ENCODE measurements at places on chromosomes 7 and 10.

GRCh38 chr7:68073701-68074100, 1077.1 kb downstream of the TYW1 start:
- DNase-seq, result no peak

GRCh38 chr7:117047496-117047895, 94.2 kb downstream of the ST7 start:
- no peak for DNase-seq

DNA sequence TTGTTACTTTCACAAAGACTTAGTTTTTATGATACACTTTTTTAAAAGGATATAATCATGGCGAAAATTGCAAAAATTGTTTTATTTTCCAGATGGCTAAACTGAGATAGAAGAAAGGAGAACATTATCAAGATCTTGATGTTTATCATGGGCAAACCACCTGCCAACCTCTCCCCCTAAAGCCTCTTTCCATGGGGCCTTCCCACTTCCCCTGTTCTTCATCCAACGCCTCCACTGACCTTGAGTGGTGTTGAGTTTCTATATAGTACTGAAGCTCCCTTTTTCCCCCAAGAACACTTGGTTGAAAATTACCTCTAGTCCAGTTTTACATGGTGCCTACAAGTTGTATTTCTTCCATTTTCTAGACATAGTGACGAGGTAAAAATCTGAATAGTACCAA, 5.0 kb downstream of the CREB3L2 start:
- no peak for DNase-seq

DNA sequence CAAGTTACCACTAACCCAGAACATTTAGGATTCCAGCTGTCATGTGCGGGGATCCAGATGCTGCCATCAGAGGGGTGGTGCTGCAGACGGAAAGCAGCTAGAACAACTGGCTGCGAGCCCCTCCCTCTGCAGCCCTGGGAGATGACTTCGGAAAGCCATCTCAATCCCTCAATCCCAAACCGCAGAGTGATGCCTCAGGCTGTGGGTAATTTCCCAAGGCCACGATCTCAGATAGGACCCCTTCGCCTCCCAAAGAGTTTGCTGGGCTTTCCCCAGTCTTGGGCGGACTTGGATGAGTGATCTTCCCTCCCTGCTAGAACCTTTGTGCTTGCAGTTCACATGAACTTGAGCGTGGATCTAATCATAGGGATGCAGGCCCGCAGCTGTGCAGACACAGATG, 71.3 kb upstream of the EN2 start:
- DNase-seq, result no peak

DNA sequence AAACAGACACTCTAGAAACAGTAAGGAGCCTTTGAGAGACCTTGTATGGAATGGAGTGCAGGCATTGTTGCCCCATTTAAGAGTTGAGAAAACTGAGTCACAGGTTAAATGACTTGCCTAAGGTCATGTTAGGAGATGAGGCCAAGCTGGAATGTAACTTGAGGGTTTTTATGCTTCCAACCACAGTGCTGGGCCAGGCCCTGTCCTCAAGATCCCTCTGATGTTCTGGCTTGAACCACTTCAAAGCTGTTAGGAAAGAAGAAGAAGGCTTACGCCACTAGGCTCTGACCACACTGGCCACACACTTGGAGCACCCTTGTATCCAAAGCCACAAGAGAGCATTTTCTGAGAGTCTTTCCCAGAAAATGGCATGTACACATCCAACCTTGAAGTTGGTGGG, 42.7 kb downstream of the PLAU start:
- DNase-seq, result no peak
